ENCODE measurements at places on chromosomes 11 and 22.

- DNase-seq: no peak
These were observed at the start of gene AIFM3 for GRCh38 chr22:20966883-20967696. Gene AIFM3, plus strand, starts transcription at chr22:20967255. Its CDS starts 690 bp downstream, at chr22:20967945.

- peak; percentile 88 for DNase-seq
These were observed 2.4 kb upstream of the ATP5MG start for GRCh38 chr11:118398791-118399559.

DNA sequence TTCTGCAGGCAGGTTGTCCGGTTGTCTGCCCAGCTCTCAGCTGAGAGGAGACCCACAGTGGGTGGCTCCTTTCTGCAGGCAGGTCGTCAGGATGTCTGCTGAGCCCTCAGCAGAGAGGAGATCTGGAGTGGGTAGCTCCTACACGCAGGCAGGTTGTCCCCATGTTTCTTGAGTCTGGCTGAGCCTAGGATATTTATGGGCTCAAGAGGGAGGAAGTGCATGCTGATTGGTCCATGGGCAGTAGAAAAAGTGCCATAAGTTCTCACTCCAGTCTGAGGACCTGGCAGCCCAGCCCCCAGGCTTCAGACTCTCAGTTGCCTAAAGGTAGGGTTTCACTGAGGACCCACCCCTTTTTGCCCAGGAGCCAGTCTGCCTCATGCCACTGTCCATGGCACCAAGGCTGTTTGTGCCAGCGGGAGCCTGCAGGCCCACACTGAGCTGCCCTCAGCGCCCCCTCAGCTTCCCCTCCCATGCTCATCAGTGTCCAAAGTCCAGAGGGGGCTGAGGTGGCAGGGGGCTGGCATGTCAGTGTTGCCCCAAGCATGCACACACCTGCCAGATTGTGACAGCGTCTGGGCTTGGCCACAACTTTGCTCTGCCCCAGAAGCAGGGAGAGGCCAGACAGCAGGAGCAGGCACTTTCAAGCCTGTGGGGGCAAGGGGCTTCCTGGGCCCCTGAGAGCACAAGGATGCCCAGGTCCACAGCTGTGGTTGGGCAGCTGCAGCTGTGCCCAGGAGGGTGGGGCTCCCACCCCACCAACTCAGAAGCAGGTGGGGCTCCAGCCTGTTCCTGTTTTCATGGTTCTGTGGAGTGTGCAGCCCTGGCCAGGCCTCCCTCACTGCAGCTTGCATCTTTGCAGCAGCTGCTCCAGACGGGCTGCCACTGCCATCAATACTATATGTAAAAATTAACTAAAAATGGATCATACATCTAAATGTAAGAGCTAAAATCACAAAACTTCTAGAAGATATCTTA is 3.8 kb upstream of the RNF141 start:
- DNase-seq: no peak

- no peak for DNase-seq
These were observed 184.9 kb downstream of the TENM4 start for GRCh38 chr11:79255965-79256364.

- DNase-seq: no peak
These were observed 76.7 kb upstream of the POU2AF2 start for GRCh38 chr11:111168871-111169270.

DNA sequence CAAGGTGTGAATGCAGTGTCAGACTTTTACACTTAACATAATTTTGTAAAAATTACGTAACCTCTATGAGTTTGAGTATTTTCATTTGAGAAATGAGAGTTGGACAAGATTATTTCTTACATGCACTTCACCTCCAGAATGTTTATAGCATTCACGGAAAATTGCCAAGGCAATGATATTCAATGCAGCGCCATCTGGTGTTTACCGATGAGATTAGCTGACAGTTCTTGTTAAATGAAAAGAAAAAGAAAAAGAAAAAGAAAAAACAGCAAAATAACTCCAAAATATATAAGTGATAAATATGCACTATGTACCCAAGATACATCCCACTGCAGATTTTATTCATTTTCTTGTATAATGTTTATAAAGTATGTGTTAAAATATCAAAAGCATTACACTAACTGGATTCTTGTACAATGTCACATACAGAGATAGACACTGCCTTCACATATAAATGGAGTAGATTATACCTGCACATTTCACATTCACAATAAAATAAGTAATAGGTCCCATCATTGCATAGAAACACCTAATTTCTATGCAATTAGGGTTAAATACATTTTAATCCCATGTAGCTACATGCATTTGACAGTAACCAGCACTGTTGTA is 976.3 kb upstream of the FAT3 start:
- peak; percentile 2 for DNase-seq

GRCh38 chr11:70270877-70271648 is 573 bp downstream of the PPFIA1 start:
- DNase-seq: peak; percentile 21

- no peak for DNase-seq
These were observed 20.3 kb downstream of the BBOX1 start for GRCh38 chr11:27060816-27061460.

- no peak for DNase-seq
These were observed 48.2 kb downstream of the MOB2 start for GRCh38 chr11:1438261-1438966.

DNA sequence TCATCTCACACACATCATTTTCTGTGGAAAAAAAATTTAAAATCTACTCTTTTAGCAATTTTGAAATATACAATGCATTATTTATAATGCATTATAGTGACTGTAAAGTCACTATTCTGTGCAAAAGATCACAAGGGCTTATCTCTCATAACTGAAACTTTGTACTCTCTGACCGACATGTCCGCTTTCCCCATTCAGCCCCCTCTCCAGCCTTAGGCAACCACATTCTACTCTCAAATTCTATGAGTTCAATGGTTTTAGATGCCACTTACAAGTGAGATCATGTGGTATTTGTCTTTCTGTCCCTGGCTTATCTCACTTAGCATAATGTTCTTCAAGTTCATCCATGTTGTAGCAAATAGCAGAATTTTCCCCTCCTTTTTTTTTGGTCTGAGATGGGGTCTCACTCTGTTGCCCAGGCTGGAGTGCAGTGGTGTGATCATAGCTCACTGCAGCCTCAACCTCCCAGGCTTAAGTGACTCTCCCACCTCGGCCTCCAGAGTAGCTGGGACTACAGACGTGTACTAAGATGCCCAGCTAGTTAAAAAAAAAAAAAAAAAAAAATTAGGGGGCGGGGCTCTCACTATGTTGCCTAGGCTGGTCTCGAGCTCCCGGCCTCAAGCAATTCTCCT is 44.5 kb downstream of the SYN3 start:
- DNase-seq: no peak

- peak; percentile 82 for DNase-seq
These were observed 96.2 kb downstream of the PDHX start for GRCh38 chr11:35012467-35013191.

DNA sequence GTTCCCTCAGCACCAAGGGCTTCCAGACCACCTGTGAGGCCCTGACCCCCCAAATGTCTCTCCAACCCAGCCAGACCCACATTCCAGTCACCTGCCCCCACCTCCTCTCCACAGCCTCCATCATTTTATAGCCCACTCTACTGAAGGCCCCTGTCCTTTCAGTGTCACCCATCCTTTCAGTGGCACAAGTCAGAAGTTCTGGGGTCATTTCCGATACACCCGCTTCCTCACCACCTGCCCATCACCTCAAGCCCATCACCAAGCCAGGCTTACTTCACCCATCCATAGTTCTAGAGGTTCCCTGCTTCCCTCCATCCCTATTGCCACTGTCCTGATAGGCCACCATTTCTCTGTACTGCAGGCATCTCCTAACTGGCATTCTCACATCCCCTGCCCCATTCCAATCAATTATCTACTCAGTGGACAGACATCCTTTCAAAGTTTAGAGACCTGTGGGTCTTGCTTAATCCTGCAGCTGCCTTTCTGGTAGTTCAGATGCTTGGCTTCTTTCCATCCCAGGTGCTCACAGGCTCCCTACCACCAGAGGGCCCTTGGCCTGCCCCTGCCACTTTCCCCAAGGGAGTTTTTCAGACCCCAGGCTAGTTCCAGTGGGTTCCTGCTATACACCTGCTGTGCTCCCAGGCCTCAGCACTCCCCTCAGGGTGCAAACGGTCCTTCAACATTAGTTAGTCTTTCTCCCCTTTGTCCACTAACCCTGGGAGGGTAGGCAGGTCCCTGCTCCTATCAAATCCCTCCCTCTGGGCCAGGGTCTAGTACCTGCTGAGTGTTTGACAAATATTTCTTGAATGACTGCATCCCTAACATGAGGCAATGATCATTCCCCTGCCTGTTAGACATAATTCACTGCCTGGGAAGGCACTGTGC is 7.6 kb downstream of the KCNQ1OT1 start:
- DNase-seq: no peak

GRCh38 chr22:46929710-46930204 is 167.3 kb downstream of the TBC1D22A start:
- DNase-seq: no peak

DNA sequence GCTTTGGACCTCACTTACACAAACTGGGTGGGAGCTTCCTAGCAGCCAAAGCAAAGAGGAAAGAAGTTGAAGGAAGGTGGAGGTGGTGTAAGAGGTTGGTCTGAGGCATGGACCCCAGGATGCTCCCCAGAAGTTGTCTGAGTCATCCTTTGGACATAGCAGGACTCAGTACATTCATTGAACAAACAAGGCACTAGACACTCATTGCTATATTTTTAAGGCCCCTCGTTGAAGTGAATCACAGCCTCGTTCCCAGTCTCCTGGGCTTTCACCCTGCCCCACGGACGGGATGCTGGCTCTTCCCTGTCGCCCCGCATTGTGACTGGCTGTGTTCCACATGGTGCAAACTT is 95.9 kb upstream of the FGF3 start:
- no peak for DNase-seq

GRCh38 chr11:1852877-1853276 is at the start of gene LSP1:
Gene LSP1, plus strand, starts transcription at chr11:1853084. Its CDS starts 61 bp downstream, at chr11:1853145.
- peak; percentile 93 for DNase-seq

- peak; percentile 76 for DNase-seq
These were observed 800 bp downstream of the KCTD21 start for GRCh38 chr11:78187366-78188285.

DNA sequence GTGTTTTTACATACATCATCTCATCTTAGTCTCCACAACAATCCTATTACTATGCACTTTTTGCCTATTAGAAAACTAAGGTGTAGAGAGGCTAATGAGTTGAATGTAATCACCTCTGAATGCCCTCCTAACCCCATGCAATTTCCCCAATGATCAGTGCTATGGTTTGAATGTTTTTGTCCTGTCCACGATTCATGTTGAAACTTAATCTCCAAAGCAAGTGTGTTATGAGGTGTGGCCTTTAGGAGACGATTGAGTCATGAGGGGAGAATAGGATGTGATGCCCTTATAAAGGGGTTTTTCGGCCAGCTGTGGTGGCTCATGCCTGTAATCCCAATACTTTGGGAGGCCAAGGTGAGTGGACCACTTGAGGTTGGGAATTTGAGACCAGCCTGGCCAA is 2.0 kb upstream of the CCDC73 start:
- DNase-seq: no peak

- DNase-seq: no peak
These were observed 550.3 kb downstream of the CNTN5 start for GRCh38 chr11:99571094-99571493.

- DNase-seq: no peak
These were observed 39.9 kb downstream of the PPP2R1B start for GRCh38 chr11:111726301-111726713.

DNA sequence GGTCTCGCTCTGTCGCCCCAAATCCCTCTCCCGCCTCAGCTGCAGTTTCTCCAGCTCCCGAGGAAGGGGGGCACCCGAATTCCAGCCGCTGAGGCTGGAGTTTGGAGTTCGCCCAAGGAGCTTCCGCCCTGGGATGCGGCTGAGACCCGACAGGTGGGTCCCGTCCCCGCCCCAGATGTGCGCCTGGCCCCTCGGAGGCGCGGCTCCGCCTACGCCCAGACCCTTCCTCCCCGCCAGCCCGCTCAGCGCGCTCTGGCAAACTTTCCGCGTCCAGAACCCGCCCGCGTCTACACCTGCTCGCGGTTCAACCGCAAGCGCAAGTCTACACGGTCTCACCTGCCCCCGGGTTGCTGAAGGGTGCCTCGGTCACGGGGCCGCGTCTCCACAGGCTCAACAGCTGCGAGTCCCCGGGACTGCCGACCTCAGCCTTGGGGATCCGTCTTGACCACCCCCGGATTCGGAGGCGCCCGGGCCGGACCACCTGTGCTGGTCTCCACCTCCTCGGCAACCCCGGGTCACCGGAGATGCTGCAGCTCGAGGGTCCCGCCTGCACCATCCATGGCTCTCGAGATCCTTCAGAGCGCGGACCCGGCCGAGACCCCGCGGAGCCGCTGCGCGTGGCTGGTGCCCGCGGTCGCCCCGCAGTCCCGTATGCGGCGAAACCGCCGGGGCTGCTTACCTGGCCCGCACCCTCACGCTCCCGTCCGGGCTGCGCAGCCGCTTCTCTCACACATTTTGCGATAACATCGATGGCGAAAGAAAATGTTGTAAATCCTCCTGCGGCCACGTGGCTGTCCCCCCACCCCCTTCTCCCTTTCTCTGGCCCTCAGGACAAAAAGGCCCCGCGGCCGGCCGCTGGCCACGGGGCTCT is 63.6 kb downstream of the NFAM1 start:
- peak; percentile 9 for DNase-seq

- no peak for DNase-seq
These were observed 123.3 kb upstream of the LUZP2 start for GRCh38 chr11:24373516-24373915.

DNA sequence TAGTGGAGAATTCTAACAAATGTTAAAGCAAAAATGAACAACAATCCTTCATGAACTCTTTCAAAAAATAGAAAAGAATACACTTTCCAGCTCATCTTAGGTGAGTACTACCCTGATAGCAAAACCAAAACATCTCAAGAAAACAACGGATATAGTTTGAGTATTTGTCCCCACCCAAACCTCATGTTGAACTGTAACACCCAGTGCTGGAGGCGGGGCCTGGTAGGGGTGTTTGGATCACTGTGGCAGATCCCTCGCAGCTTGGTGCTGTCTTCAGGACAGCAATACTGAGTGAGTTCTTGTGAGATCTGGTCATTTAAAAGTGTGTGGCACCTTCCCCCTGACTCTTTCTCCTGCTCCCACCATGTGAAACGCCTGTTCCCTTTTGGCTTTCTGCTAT is 27.0 kb downstream of the NCAPD3 start:
- peak; percentile 28 for DNase-seq

DNA sequence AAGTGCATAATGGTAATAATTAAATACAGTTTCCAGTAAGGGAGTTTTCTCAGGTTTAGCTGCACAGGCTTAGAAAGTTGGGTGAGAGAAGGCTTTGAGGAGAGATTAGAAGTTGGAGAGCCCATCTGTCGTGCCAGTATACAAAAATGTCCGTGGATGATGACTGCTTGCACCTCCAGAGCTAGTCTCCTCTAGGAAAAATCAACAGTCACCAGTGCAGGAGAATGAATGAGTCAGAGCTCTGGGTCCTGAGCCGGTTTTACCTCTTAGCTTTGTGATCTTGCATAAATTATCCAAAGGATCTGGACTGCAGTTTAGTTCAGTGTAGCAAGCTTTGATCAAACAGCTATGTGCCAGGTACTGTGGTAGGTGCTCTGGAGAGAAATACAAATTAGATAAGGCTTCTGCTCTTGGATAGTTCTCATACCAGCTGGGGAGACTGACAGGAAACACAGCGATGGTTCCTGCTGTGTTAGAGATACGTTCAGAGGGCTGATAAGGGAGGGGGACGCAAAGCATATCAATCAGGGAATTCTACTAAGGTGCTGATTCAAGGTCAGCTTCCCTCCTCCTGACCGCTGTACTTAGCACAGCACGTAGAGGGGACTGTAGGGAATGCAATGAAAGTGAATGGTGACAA is 125.9 kb downstream of the TEAD1 start:
- DNase-seq: no peak
